Cardiac septum (tissue), 1 donor: ENCODE measurements at places on chromosomes 1 and 21. TPM values are rescaled to one million over a fixed set of nuclear protein-coding genes. Genes with fewer than 3 reads are reported as not detected.

Gene FAM72D
- total RNA-seq, result not detected

Gene SHE
- total RNA-seq, result 16.8 TPM

Gene KRTAP13-2
- not detected for total RNA-seq

GRCh38 chr1:52825868-52826267, 16.7 kb upstream of the ZYG11A start:
- DNase-seq, result no peak

GRCh38 chr1:62250126-62250726, 55.6 kb downstream of the L1TD1 start:
- DNase-seq, result no peak
